Natural killer cell (primary cell): ENCODE measurements at places on chromosomes 6 and 20.

DNA sequence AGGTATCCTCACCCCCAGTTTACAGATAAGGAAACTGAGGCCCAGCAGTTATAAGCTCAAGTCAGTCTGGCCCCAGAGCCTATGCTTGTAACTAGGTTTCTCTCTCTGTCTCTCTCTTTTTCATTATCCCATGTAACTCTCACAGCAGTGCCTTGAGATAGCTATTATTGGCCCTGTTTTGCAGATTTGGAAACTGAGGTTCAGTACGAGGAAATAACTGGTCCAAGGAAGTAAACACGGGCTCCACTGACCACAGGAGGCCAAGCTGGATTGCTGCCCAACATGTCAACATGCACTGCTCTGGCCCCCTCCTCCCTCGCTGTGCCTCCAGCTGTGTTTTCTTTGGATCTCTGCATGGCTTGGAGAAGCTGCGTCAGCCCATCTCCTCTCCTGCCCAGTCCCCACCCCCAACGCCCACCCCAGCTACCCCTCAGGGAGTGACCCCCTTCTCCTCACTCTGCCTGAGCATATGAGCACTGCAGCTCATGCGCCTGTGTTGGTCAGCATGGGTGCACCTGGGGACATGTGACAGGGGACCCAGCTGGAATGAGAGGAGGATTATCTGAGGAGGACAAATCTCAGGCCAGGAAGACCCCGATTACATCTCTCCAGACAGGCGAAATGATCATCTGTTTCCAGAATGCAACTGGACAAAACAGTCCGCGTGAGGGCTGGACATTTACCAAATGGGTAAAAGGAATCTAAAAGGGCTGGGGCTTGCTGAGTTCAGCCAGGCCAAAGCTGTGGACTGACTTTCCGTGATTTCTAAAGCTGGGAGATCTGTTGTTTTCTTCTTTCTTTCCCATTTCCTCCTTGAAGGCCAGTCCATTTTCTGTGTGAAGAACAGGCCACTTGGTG lies 7.8 kb upstream of the PLTP start:
- no peak for DNase-seq

- no peak for DNase-seq
Observed at GRCh38 chr6:127514773-127515227, 4.3 kb downstream of the MTCL3 start.

DNA sequence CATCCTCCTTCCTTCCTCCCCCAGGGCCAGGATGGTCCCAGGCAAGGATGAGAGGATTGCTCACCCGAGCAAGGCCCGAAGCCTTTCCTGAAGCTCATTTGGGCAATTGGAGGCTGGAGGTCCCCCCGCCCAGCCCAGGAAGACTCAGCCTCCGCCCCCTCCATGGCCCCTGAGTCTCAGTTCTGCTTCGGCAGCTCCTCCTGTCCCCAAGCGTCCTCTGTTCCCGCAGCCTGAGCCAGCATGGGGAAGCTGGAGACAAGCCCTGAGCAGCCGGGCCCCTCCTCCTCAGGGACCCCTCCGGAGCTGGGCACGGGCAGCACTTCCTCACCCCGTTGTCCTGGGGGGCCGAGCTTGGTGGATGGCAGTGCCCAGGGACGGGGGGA lies 26.0 kb downstream of the SLC17A9 start:
- DNase-seq = no peak

GRCh38 chr6:3612341-3613041 lies 139.0 kb downstream of the PXDC1 start:
- DNase-seq = no peak

DNA sequence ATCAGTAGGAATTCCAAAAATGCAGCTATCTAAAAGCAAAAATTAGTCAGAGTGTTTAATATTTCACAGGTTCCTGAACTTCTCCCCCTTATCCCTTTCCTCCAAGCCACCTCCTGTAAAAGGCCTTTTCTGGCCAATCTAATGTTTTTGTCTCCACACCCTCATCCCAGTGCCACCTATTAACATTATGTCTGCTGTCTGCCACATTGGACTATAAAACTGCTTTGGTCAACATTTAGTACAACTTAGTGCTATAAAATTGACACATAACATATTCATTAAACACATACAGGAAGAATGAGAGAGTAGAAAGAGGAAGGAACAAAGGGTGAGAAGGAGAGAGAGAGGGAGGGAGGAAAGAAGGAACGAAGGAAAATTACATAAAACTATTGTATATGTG lies 47.7 kb downstream of the MMUT start:
- DNase-seq = no peak

DNA sequence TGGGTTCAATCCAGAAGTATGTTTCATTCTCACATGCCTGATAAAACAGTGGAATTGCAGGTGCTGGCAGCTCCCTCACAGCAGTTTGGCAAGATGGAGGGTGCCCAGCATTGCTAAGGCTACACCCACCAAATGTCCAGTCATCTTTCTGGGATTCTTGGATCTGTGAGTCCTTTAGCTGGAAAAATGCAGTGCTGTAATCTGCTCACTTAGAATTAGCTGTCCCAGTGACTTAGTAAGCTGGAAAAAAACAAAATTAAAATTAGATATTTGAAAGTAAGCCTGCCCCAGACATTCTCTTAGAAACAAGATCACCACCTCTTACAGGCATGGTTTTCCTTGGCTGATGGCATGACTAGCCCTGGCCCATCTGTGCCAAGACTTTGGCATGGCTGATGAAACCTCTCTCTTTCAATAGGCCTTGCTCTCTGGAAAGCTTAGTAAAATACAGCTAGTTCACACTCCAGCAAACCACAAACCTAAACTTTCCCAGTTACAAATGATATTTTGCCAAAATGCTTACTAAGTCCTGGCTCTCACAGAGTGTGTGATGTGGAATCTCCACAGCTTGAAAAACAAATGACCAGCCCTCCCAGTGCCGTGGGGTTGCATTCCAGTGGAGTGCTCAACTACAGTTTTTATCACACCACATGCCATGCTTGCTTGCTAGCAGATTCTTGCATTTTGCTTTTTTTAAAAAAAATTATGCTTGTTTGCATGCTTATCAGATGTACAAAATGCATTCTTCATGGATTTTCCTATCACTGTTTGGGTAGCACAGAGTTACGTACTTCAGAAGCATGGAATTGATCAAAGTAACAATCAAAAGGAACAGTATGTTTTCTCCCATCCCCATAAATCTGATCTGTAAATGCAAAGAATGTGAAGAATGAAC lies 261.5 kb downstream of the EYA4 start:
- DNase-seq = no peak

DNA sequence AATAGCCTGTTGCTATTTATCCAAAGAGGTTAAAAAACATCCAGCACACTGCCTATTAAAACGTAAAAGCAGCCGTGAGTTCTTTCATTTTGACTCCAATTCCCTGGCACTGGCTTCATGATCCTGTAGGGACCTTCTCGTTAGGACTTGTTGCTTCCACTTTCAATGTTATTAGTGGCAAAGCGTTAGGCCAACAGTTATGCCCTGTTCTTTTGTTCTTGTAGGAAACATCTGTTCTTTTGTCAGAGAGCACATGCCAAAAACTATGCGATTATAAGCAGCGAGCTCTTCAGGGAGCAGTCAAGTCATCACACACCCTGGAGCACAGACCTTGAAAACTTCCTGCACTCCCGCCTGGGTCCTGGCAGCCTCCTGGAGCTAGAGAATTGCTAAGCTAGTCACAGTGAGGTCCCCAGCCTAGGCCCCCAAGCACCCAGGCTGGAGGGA lies 609.5 kb upstream of the ARID1B start:
- no peak for DNase-seq

DNA sequence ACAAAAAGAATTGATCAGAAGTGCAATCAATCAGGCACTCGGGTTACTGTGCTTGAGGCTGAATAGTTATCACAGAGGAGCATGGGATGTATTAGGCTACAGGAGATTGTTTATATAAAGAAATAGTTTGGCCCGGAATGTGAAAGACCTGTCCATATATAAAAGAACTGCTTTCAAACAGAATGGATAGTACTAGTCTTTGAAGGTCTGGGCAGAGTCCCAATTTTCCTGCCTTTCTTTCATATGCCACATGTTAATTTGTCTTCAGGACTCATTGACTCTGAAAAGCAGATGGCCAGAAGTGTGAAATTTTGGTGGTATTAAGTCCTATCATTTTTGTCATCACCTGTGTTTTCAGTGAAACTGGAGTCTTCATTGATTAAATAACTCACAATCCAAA lies 314.5 kb downstream of the EYA4 start:
- DNase-seq = no peak

- DNase-seq = no peak
Observed at GRCh38 chr6:108947114-108947854, 99.1 kb downstream of the ARMC2 start.

DNA sequence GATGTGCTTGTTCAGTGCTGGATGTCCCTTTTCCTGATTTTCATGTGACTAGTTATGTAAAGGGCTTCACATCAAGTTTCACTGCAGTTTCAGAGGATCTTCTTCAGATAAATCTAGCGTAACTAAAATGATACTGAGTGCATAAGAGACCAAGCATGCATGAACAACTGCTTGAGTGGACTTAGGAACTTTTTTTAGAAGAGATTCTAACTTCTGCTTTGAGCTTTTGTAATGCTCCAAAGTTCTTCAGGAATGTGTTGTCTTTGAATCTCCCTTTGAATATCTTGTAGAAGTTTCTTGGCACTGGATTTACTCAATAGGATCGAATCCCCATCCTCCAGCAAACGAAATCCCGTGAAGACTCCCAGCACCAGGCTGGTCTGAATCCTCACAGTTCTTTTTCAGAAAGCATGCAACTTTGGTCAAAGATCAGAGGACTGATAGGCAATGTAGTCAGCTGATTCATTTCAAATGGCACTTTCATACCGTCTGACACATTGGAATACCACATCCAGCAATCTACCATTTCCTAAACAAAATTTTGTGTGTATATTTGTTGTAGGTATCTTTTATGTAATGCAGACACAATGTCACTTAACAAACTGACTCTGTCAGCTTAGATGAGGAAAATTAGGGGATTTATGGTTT lies 33.2 kb downstream of the ENPP1 start:
- no peak for DNase-seq

GRCh38 chr20:24480509-24480908 lies 11.1 kb downstream of the SYNDIG1 start:
- DNase-seq = no peak

DNA sequence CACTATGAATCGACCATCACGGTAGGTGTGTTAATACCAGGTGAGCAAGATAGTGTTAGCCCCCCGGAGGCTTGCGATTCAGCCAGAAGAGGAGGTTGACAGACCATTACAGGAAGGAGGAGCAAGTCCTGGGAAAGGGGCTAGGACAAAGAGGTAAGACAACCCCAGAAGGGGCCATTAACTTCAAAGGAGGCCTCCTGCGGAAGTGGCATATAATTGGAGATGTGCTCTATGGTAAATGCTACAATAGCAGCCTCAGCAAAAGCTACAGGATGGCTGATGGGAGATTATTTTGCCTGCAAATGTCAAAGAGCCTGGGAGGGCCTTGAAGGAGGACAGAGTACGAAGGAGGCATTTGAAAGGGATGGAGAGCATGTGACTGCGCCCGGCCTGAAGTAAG lies 108.6 kb upstream of the CITED2 start:
- no peak for DNase-seq

GRCh38 chr6:9405369-9405768 lies 970.0 kb upstream of the SLC35B3 start:
- no peak for DNase-seq

DNA sequence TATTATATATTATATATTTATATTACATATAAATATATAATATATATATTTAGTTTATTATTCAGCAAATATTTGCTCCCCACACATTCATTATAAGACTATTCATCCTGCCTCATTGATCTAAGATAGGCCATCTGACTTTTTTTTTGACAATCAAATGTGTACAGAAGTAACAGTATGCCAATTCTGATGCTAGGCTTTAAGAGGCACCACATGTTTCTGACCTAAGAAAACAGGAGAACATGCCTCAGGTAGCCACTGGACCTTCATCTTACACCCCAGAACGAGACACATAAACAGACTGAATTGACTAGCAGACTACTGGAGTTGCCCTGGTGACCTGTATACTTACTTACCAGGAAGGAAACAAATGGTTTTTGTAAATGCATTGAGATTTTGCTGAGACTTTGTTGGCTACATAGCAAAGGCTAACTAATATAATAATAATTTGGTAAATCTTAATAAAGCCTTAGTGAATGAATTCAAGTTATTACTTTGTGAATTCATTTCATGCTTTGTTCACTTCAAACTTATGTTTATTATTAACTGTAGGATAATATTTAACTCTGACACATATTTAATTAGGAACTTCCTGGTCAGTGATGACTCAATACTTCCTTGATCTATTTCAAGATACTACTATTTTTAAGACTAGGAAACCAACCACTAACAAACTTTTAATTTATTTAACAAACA lies 13.4 kb upstream of the MYO6 start:
- DNase-seq = no peak

- no peak for DNase-seq
Observed at GRCh38 chr20:24892522-24892921, 56.5 kb upstream of the CST7 start.

GRCh38 chr6:138724015-138724414 lies 49.6 kb upstream of the CCDC28A start:
- DNase-seq = no peak

- DNase-seq = no peak
Observed at GRCh38 chr6:225907-226306, 66.4 kb upstream of the DUSP22 start.

DNA sequence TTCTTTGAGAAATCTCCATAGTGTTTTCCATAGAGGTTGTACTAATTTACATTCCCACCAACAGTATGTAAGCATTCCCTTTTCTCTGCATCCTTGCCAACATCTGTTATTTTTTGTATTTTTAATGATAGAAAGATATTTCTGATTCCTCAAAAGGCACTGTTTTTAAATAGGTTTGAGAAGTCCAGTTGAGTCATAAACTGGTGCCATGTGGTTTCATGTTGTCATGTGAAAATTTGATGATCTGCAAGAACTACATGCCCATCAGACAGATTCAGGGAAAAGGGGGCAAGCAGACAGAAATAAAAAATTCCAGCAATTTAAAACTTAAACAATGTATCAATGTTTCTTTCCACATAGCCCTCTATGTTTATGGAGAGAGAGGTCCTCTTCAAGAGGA lies 227.5 kb downstream of the KCNQ5 start:
- DNase-seq = no peak

DNA sequence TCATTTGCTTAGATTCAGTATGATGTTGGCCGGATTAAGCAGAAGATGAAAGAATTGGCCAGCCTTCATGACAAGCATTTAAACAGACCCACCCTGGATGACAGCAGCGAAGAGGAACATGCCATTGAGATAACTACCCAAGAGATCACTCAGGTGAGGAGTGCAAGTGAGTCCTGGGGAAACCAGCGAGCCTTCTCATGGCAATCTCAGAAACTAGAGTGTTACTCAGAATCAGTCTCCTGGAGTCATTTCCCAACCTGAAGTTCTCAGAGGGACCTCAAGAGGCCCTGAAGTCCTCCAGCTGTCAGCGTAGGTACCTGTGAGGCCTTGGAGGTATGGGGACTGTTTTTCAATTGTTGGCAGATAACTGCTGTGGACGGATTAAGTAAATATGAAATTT lies 16.9 kb downstream of the STX16 start:
- DNase-seq = no peak

DNA sequence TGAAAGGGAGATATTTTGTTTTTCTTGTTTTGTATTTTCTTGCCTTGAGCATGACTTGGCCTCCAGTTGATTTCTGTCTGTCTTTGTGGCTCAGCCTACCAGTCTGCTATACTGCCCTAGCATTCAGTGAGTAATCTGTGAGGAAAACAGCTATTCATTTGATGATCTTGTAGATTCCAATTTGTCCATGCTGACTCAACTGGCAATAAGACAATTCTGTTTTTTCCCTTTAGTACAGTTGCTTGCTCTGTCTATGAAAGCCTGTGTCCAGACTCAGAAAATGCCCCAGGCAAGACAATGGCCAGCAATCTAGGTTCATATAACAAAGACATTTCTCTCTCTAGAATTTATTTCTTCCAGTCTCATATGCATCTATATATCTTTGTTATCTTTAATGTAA lies 10.9 kb upstream of the SOX4 start:
- DNase-seq = no peak
